Left renal cortex interstitium (tissue), 4 donors: ENCODE measurements at places on chromosomes 12 and 14.

DNA sequence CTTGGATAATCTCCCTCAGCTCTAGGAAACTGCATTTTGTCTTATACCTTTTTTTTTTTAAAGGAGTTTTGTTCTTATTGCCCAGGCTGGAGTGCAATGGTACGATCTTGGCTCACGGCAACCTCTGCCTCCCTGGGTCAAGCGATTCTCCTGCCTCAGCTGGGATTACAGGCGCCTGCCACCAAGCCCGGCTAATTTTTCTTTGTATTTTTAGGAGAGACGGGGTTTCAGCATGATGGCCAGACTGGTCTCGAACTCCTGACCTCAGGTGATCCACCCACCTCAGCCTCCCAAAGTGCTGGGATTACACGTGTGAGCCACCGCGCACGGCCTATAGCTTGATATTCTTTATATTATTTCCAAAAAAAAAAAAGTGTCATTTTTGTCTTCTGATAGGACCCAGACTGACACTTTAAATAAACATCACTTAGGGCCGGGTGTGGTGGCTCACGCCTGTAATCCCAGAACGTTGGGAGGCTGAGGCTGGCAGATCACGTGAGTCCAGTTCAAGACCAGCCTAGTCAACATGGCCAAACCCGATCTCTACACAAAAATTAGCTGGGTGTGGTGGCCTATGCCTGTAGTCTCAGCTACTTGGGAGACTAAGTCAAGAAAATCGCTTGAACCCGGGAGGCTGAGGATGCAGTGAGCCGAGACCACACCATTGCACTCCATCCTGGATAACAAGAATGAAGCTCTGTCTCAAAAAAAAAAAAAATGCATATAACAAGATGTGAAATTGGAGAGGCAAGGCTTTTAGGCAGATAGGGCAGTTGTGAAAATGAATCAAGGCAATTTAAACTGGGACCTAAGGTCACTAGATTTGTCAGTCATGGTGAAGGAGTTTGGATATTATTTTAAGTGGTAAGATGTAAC, 18.4 kb downstream of the SLC2A3 start:
- DNase-seq, result no peak

GRCh38 chr12:62873116-62873825, 61.7 kb downstream of the PPM1H start:
- no peak for DNase-seq

DNA sequence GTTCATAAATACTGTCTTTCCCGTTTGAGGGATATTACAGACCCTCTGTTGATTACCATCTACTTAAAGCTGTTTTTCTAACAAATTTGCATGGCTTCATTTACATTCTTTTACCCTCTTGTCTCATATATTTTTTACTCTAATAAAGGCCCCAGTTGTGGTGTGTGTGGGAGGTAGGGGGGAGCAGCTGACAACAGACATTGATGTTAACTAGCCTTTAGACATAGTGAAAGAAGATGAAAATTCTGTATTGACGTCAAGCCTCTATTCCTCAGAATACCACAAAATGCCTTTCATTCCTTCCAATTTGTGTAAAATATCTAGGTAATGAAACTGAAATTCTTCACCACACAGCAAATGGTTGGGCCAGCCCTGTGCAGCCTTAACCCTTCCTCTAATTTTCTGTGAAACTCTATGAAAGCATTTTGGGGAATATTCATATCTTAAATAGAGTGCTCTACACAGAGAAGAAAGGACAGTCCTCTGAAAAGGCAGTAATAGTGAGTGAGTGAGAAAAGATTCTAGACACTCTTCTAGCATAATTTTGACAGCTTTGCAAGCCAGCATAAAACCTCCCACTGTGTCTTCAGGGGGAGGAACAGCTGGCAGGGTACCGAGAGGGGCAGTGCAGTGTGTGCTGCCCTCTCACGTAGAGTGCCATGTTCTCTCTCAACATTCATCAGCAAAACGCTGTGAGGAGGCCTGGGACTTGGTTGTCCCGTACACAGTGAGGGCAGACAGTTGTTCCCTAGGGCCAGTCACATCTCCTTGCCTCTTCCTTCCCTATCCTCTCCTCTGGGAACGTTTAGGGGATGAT, 20.1 kb upstream of the CERS5 start:
- DNase-seq, result no peak

DNA sequence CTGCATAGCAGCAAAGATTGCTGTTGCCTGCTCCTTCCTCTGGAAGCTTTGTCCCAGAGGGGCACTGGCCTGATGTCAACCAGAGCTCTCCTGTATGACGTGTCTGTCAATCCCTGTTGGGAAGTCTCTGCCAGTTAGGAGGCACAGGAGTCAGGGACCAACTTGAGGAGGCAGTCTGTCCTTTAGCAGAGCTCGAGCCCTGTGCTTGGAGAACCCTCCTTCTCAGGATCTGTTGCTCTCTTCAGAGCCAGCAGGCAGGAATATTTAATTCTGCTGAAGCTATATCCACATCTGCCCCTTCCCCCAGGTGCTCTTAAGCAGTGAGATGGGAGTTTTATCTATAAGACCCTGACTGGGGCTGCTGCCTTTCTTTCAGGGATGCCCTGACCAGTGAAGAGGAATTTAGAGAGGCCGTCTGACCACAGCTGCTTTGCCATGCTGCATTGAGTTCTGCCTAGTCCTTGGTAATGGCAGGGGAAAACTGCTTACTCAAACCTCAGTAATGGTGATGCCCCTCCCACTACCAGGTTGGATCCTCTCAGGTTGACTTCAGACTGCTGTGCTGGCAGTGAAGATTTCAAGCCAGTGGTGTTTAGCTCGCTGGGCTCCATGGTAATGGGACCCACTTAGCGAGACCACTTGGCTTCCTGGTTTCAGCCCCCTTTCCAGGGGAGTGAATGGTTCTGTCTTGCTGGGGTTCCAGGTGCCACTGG, 218.6 kb upstream of the SLC38A2 start:
- DNase-seq, result no peak

DNA sequence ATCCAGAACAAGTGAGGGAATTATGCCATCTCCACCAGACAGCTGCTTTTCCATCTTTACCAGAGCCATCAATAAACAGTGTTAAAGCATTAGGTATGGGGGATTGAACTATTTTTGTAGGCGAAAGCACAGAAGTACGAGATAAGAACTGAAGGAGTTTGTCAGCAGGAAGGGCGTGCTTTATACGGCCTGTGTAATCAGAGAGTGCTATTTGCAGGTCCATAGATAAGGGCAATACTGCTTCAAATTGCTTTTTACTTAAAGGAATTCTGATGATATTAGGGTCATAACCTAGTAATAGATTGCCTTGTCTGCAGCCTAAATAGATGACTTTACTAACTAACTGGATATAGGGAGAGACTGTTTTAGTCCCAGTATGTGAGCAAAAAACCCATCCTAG, 20.3 kb upstream of the CLEC4E start:
- no peak for DNase-seq

GRCh38 chr12:21438643-21439042, 1.2 kb downstream of the PYROXD1 start:
- no peak for DNase-seq

DNA sequence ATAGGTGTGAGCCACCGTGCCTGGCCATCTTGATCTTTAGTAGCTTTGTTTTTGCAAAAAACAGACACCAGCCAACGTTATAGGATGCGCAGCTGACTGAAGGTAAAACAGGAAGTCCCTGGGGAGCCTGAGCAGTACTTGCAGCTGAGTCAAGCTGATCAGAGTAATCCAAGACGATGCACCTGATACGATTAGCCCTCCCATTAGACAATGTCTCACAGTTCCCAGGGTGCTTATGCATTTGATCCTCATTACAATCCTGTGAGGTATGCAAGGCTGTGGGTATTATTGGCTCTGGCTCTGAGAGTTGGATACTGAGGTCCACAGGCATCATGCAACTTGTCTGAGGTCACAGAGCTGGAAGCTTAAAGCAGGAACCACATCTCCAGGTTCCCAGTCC, 8.1 kb downstream of the KRT18 start:
- DNase-seq, result no peak

GRCh38 chr12:132833341-132833740, 4.7 kb upstream of the GOLGA3 start:
- DNase-seq, result no peak

DNA sequence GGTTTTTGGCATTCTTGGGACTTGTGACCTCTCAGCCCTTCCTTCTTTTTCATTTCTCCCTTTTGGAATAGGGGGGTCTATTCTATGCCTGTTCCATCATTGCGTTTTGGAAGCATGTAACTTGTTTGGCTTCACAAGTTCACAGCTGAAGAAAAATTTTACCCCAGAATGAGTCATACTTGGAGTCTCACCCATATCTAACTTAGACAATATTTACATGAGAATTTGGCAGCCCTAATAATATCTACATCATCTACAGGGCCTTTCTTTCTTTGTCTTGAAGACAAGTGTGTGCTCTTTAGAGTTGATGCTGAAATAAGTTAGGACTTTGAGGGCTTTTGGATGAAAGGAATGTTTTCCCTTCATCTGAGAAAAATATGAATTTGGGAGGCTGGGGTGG, 1312.9 kb upstream of the FLRT2 start:
- no peak for DNase-seq

DNA sequence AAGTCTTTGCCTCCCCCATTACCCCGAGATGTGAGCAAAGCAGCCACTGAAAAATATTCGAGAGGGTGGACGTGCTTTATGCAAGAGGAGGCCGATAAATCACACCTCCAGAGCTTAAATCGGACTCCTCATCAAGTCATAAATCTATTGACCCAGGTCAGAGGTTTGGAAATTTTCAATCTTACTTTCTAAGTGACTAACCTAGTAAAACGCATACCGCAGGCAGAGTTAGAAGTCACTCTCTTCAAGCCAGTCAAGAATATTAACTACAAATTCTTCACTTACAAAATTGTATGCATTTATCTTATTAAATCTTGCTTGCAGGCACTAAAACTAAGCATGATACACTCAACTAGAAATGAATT, 34.9 kb downstream of the GPHB5 start:
- no peak for DNase-seq

DNA sequence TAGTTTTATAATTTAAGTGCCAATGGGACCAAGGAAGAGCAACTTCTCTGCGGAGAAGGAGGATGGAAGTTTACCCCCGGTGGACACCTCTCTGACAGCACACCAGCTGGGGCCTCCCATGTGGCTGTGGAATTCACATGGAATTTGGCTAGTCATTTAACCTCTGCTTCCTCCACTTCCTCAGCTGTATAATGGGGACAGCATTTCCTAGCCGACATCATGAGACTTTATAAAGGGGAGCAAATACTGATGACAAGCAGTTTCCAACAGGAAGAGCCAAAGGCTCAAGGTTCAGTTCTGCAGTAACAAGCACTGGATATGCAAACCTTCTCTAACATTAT, 7.5 kb downstream of the DUSP6 start:
- no peak for DNase-seq

- DNase-seq, result no peak
These were observed 4.6 kb downstream of the IFI27L2 start for GRCh38 chr14:94124582-94125377.

DNA sequence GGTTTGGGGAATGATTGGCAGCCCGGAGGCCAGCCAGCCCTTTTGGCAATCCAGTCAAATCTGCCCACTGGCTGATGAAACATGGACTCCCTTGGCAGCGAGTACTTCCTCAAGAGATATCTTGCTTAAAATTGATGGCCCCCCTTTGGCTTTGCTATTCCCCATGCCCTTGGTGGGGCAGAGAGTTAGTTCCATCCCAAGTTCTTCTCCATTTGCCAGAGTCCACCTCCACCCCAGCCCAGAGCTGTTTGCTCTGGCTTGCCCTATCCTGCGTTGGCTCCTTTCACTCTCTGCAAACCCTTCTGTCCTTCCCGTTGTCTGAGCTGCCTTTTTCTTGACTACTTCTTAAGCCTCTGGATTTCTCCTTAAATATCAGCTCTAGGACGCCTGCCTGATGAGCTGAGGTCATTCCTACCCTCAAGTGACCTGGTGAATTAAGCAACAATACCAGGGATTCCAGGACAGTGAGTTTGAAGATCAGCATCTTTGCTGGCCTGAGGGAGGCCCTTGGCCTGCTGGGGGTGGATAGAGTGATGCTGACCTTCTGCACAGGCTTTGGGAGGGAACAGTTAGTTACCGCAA, 212.0 kb downstream of the CACNA1C start:
- no peak for DNase-seq

DNA sequence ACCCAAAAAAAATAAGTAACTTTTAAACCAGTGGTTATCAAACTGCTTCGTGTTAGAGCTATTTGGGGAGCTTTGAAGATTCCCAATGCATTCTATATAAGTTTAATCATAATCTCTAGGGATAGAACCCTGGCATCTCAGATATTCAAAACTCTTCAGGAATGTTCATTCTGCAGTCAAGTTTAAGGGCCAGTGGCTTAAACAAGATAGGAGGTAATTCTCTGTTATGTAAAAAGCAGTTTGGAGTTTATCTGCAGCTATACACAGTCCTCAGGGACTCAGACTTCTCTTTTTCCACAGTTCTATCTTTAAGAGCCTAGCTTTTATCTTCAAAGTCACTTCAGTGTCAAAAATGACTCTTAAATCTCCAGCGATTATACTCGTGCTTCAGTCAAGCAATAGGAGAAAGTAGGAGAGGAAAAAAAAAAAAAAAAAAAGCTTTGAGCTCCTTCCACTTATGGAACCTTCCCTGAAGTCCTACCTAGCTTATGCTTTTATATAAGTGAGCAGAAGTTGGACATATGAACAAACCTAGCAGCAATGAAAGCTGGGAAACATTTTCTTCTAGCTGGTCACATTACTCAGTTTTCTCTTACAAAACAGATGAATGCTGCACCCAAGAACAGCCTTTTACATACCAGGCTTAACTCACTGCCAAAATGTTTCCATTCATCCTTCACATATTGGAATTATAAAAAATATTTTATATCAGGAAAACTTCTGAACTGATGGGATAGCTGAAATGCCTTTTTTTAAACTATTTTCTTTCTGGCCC, 302.8 kb downstream of the FSCB start:
- no peak for DNase-seq

- no peak for DNase-seq
These were observed 44.8 kb downstream of the ARHGAP5 start for GRCh38 chr14:32121948-32122347.

DNA sequence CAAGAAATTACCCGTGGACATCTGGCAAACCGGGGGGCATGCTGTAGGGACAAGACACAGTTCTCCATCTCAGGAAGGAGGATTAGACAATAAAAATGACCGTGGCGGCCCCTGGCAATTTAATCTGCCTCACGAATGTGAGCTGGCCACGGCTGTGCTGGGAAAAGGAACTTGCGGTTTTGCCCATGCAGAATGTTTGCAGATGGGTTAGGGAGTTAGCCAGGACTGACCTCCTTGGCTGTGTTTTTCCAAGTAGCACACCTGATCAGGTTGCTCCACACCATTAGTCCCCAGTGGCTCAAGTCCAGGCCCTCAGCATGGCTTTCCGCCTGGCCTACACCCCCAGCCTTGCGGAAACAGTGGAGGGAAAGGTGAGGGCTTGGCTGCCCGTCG, 20.8 kb downstream of the TPCN1 start:
- DNase-seq, result no peak

GRCh38 chr14:50783563-50783962, 47.4 kb downstream of the NIN start:
- DNase-seq, result no peak
